ENCODE measurements at places on chromosomes 12 and 14.

GRCh38 chr12:1421091-1421846 is 173.1 kb downstream of the FBXL14 start:
- DNase-seq: no peak

DNA sequence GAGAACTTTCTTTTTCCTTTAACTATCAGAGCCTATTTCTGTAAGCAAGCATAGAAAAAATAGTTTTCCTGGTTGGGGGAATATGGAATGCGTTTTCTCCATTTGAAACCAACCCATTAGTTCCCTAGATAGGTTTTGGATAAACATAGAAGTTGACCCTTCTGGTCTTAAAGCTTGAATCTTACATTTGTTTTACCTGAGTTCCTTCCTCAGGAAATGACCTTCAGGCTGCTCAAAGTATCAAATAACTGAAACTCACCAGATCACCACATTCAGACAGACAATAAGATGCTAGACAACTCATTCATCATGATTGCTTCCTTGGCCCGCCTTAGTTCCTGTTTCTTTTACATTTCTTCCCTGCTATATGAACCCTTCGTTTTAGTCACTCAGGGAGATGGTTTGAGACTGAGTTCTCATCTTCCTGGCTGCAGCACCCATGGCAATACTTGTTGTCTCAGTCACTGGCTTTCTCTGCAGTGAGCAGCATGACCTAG is 52.2 kb downstream of the LRP6 start:
- no peak for DNase-seq

DNA sequence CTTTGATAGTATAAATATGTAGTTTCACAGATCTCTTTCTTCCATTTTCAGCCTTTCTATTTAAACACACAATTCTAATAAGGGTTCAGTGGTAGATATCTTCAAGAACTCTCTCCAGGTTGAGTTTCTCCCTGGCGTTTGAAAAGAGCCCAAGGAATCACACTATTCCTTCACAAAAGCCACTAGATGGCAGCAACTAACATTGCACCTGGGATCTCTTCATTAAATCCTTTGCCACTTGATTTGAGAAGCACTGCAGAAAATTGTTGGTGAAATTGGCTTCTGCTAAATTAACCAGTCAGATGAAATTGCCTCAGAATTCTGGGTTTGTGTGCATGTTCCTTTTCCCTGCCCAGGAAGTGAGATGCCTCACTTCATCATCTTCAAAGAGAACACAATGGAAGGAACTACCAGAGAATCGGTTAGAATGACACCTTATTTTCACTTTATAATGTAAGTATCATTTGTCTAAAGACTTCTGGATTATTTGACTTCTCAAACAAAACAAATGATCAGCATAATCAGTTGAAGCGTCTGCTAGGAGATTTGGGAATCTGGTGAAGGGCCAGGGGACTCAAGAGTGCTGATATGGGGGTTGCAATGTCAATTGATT is 6.8 kb downstream of the CCDC198 start:
- no peak for DNase-seq

DNA sequence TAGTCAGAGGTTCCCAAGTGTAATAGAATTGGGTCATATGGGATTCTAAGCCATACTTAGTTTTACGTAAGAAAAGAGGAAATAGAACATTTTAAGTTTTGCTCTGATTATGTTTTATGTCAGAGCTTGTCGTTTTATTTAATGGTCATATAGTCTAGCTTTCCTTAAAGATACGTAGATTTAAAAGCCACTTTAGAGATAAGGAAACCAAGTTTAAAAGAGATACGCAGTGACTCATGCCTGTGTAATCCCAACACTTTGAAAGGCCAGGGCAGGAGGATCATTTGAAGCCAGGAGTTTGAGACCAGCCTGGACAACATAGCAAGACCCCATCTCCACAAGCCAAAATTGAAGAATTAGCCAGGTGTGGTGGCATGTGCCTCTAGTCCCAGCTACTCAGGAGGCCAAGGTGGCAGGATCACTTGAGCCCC is 19.5 kb downstream of the MAPK1IP1L start:
- DNase-seq: no peak

- DNase-seq: no peak
These were observed 31.9 kb downstream of the CACNA2D4 start for GRCh38 chr12:1886396-1887008.

GRCh38 chr12:119686355-119686754 is 18.4 kb downstream of the PRKAB1 start:
- no peak for DNase-seq

GRCh38 chr12:92929983-92930382 is 888 bp upstream of the EEA1 start:
- DNase-seq: no peak

- no peak for DNase-seq
These were observed 127.7 kb downstream of the SNAPC1 start for GRCh38 chr14:61889914-61890351.

- no peak for DNase-seq
These were observed 366.1 kb upstream of the TMPO start for GRCh38 chr12:98149270-98149669.

DNA sequence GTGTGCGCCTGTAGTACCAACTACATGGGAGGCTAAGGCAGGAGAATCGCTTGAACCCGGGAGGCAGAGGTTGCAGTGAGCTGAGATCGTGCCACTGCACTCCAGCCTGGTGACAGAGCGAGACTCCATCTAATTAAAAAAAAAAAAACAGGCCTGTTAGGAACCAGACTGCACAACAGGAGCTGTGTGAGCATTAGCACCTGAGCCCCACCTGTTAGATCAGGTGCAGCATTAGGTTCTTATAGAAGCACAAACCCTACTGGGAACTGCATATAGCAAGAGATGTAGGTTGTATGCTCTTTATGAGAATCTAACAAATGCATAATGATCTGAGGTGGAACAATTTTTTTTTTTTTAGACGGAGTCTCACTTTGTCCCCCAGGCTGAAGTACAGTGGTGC is 8.6 kb downstream of the ATXN2 start:
- no peak for DNase-seq

DNA sequence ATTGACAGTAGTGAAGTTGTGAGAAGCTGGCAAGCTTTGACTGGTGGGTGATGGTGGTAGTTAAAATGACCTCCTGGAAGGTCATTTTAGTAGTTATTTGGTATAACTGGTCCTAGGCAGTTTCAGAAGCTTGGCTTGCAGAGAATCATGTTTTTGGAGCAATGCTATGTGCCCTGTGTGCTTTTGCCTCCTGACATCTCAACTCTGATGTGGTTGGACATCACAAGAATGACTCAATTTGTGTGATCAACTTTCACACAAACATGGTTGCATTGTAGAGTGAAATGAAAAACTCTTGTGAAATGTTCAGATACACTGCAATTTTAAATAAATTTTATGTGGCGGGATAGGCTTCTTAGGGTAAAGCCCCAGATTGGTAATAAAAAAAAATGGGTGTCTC is 8.3 kb upstream of the ABCD2 start:
- no peak for DNase-seq

DNA sequence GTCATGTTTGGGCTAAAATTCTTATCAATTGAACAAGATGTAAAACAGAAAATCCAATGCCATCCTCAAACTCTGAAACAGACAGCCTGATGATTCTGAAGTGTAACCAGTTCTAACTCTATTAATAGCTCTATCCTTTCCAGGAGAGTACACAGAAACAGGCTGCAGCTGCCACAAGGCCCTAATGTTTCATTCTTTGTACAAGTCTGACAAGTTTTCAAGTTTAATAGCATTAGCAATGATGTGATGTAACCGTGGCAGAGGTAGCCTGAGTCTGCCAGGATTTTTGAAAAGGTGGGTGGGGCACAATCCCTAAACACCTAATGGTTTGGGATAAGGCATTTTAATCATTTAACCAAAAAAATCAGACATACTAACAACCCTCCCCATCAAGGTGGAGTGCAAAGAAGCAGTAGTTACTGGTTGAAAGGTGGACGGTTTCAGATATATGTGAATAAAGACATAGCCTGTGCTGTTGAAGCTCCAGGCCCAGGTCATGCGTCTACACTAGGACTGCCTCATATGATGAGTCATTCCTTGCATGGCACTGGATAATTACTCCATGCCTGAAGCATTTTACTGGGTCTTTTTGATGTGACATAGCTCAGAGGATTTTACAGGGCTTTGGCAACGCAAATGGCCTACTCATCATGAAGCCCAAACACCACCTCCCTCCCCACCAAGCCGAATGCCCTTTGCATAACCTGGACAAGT is 145.1 kb upstream of the GRIP1 start:
- no peak for DNase-seq

GRCh38 chr14:94382716-94383596 is 5.4 kb downstream of the SERPINA1 start:
- DNase-seq: no peak

GRCh38 chr14:61126603-61127498 is 145.8 kb downstream of the SLC38A6 start:
- DNase-seq: no peak

- DNase-seq: no peak
These were observed 82.0 kb downstream of the CATSPERB start for GRCh38 chr14:91649930-91650329.

DNA sequence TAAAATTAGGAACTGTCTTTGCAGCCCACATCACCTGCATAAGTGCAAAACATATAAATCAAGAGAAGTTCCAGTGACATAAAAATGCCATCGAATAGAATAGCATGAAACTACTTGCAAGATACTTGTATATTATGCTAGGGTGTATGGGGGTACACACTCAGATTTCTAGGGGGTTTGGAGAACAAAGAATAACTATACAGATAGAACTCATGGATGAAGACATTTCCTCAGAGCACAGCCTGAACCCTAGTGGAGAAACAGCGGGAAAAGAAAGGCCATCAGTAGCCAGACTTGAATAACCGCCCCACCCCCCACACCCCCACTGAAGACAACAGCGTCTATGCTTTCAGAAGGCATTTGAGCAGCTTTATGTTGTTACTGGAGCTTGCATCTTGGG is 425.8 kb downstream of the NPAS3 start:
- no peak for DNase-seq

DNA sequence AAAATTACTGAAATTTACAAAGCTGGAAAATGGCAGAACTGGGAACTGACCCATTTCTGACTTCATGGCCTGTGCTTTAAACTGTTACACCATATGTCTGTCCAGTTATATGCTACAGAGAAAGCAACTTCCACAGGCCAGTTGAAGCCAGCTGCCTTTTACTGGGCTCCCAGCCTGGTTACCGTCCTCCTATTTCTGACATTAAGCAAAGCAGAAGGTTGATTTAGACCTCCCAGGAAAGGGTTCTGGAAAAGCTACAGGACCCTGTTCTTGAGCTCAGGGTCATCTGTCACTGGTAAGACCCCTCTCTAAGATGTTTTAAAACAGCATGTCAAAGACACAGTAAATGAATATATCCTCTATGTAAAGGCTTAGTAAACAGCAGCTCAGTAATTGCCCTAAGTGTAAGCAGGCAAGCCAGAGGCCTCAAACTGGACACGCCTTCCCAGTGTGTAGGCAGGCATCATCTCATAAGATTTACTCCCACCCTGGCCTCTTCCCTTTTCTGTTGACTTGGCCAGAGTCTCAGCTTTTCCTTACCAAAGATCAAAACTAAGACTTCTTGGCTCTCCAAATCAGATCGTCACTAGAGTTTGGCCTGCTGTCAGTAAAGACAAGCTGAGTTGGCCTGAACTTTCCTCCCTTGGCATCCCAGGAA is 55.4 kb upstream of the RNU6-8 start:
- no peak for DNase-seq

DNA sequence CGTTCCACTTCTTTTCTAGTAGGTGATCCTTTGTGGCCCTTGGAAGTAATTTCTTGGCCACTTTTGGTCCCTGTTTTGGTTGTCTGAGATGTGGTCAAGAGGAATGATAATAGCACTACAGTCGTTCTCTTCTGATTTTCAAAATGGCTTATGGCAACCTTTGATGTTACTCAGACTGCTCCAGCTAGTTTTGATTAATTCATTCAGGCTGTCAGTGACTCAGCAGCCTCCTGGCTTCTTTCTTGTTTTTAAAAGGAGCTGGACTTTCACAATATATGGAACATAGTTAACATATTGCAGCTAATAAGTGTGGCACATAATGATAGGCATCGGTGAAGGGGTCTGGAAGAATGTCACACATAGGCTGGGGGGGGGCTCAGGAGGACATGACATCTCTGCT is 47.3 kb downstream of the WDR20 start:
- peak; percentile 29 for DNase-seq

- DNase-seq: no peak
These were observed 55.4 kb upstream of the FUT8 start for GRCh38 chr14:65357113-65357512.

GRCh38 chr12:43425361-43425760 is 126.6 kb downstream of the ADAMTS20 start:
- no peak for DNase-seq

DNA sequence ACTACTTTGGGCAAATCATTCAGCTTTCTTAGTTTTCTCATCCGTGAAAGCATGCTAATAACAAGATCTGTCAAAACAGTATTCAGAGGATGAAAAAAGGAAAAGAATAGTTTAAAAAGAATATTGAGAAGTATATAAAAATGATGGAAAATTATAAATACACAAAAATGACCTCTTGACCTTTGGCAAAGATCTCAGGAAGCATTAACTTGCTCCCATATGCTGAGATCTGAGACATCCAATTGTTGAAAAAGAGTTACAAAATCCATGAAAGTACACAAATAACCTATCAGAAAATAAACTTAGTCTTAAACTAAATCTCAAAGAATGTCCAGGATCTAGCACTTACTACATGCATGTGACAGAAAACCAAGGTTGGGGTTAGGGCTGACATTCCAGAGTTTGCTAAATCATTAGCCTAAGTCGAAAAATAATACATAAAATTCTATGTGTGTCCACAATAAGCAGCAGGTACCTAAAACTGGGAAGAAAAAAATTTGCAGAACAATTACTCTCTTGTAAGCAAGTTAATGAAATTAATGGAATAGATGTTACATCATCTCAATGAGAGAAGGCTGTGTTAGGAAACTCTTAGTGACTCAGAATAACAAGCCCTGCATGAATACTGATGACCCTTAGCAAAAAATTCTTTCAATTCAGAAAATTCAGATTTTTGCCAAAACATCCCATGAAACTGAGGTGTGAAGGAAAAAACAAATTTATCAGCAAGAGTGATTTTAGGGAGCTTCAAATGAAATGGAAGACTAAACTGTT is 3.4 kb downstream of the PAH start:
- no peak for DNase-seq

GRCh38 chr14:24389226-24389848 is 9.5 kb upstream of the NYNRIN start:
- no peak for DNase-seq

DNA sequence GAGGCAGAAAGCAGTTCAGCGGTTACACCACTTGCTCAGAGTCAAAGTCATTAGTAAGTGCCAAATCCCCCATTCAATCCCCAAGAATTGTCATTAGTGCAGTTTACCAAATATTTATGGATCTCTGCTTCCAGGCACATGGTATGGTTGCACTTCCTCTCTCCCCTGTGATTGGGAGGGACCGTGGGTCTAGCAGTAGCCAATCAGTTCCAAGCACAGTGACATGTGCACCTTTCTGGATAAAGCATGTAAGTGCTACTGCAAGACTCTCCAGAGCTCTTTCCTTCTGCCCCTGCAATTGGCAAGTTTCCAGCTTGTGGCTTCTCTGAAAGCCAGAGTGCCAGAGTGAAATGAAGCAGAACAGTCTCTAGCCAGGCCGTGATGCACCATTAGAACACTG is 85.3 kb upstream of the FLRT2 start:
- no peak for DNase-seq

All from brain pericyte (primary cell).